ENCODE measurements at places on chromosomes 12 and 14.

DNA sequence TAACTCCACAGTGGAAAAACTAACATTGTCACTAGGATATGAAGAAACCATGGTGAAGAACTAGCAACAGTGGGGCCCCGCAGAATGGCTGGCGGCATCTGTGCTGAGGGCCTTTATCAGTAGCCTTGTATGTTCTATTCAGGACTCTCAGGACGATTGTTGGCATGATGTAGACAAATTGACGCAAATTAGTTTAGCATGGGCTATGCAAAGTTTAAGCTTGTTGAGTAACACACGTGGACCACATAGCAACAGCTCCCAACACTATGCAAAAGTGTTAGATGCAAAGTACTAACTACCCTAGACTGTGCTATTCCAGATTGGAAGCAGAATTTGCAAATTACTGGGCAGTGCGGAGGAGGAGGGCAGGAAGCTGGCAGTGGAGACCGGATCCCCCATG, 38.2 kb upstream of the TMEM263 start:
- no peak for DNase-seq

DNA sequence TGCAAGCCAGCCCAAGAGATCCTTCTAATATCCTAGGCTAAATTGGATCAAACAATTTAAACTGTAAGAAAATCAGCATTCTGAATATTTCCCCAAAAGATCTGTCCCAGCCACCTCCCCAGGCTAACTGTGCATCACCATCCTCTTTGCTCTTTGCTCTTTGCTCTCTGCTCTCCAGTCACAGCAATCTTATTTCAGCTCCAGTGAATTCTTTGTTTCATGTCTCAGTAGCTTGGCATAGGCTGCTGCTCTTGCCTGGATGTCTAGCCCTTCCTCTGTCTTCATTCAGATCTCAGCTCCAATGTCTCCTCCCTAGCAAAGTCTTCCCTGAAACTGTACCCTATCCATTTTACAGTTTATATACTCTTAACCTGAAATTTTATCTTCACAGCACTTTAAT, 399.8 kb upstream of the USP15 start:
- no peak for DNase-seq

DNA sequence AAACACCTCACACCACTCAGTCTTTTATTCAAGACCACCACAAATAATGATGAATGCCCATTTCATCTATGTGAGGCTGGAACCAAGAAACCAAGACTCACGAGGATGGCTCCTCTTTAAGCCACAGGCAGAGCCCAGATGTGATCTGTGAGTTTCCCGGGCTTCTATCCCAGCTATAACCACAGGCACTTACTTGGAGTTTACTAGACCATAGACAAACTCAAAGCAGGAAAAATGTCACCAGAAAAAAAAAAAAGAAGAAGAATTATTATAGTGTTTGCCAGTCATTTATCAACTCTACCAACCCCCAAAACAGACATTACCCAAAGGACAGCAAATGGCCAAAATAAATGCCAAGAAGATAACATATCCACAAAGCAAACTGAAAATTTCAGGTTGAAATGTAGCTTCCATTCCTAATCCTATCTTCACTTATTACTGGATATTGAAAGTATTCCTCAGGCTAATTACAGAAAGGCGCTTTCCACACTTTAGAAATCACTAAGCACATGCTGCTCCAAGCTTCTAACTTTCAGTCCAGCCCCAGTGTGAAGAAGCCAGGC, 44.7 kb downstream of the ZFYVE1 start:
- DNase-seq = no peak

GRCh38 chr12:117985182-117985581, 16.4 kb upstream of the KSR2 start:
- DNase-seq = no peak

- DNase-seq = peak; percentile 63
These were observed at the start of gene PGF for GRCh38 chr14:74955229-74956026. PGF (minus strand) TSS chr14:74955597; CDS start chr14:74955242, 355 bp downstream.

GRCh38 chr12:109581856-109582255, 8.3 kb downstream of the MVK start:
- no peak for DNase-seq

- no peak for DNase-seq
These were observed 135.3 kb downstream of the ACSS3 start for GRCh38 chr12:81212996-81213696.

DNA sequence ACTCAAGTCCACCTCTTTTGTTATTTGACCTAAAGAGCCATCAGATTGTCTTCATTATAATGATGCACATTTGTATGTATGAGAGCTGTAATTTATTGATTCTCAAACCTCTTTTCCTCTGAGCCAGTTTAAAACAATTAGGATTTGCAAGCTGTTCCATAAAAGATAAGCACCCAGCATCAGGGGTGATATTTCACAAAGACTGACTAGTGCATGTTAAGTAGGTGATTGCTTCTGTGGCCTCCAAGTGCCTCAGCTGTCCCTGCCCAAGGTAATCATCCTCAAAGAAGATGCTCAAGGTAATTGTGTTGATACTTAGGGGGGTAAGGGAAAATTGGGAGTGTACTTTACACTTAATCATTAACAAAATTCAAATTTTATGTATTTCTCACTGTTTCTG, 18.2 kb downstream of the CEP128 start:
- DNase-seq = peak; percentile 31

- peak; percentile 61 for DNase-seq
These were observed 24.8 kb downstream of the FOS start for GRCh38 chr14:75303381-75303789.
